Occipital lobe (tissue), 3 donors: ENCODE measurements at places on chromosomes 12 and 14. TPM values are rescaled to one million over a fixed set of nuclear protein-coding genes. Genes with fewer than 3 reads are reported as not detected.
A peak's percentile ranks its signal among the peaks of the same experiment; 100 is the strongest.

GRCh38 chr12:95594136-95594535, 42.9 kb upstream of the USP44 start:
- no peak for DNase-seq

GRCh38 chr14:95519699-95520098, 3.2 kb upstream of the SYNE3 start:
- peak; percentile 37 for DNase-seq

GRCh38 chr12:53046655-53047220, 3.1 kb upstream of the TNS2 start:
- DNase-seq = peak; percentile 84

DNA sequence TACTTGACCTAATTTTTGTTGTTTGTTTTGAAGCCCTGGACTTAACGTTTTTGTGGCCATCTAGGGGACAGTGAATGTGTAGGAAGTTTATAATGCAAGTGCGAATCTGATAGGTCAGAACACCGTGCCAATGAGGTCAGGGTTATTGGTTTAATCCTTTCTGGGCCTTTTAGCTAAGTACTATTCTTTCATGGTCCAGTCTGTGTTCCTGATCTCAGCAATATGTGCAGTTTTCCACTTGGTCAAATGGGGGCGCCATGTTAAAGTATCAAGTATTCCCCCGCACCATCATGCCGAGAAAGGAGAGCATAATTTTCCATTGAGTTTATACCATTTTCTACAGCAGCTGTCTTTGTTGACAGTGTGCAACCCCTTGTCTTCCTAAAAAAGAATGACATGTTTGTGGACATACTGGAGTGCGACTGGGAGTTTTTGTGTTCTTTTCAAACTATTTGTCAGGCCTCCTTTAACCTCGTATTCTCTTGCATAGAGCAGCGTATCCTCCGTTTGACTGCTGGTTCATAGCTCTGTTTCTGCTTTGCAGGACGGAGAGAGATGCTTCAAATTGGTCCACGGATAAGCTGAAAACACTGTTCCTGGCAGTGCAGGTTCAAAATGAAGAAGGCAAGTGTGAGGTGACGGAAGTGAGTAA, 1.3 kb downstream of the AHSA1 start:
- peak; percentile 26 for DNase-seq

The SERPINA12 gene
- not detected for total RNA-seq
